GM03348 (cell line): ENCODE measurements at places on chromosomes 3 and 15.
A peak's percentile ranks its signal among the peaks of the same experiment; 100 is the strongest.

- DNase-seq: no peak
Measured at GRCh38 chr3:85360742-85361387, 402.1 kb downstream of the CADM2 start.

GRCh38 chr3:183868796-183869195, 15.9 kb downstream of the PARL start:
- no peak for DNase-seq

GRCh38 chr15:82931221-82931620, 21.3 kb downstream of the HOMER2 start:
- DNase-seq: no peak

DNA sequence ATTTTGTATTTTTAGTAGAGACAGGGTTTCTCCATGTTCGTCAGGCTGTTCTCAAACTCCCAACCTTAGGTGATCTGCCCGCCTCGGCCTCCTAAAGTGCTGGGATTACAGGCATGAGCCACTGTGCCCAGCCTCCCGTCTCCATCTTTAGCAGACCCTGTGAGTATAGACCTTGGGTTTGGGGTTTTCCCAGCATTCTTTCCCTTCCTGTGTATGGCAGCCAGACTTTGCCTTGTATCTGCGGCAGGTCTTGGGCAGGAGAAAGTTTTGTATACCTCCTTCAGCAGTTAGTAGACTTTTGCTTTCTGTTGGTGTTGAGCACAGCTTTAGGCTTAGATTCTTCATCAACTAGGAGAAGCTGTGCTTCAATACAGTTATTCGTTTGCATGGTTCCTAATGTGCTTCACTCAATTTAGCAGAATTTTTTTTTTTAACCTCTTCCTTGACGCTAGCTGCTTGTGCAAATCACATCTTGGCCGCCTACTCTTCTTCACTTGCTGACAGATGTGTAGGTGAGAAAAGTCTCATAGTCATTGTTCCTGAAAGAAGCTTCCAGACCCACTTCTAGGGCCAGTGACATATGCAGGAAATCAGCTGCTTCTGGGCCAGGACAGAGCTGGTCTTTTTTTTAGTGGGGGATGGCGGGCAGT, 38.4 kb downstream of the MAP2K1 start:
- DNase-seq: no peak

DNA sequence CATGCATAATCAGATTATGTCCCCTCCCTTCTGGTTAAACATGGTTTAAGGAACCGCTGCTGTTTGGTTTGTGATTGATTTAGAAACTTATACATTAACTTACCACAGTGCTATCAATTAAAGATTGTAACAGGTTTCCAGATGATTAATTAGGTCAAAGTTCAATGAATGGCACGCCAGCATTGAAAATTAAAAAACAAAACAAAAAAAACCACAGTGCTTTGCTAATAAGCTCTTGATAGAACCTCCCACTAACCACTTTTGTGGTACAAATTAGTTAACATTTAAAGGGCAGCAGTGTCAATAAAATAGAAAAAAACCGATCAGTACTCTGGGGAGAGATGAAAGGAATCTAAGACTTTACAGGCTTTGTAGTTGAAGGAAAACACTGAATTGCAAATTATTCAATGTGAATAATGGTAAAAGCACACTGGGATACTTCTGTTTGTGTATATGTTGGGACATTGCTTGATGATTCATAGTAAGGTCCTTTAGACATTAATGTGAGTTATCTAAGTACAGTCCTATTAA, 7.6 kb upstream of the C3orf38 start:
- no peak for DNase-seq

DNA sequence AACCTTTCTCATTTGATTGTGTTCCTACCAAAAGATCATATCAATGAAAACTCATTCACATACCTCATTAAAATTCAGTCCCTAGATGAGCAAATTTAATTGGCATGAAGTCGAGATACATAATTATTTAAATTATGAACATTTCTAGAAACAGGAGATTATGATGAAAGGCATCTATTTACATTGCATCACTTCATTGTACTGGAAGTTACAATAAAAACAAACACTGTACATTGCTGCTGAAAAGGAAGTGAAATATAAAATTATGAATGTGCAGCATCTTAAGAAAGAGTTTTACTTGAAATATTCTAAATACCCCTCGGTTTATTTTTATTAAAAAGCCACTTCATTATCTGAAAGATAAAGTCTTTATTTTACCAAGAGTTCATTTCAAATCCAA, 163.4 kb upstream of the ZNF385D start:
- no peak for DNase-seq

DNA sequence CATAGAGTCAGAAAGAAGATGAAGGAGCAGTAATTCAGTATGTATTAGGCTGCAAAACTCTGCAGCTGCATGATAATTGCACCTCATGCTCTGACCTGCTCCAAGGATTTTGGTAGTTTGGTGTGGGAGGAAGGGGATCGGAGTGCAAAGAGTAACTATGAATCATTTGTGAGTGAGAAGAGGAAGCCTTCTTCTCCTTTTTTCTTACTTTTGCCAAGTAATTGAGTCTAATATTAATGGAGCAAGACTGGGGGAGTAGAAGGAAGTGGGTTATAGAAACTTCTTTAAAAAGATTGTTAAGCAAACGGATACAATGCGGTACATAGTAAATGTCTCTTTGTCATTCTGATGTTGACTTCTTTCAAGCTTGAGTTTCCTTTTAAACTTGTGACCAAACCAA, 276.5 kb downstream of the EDEM1 start:
- DNase-seq: no peak

GRCh38 chr15:101266787-101267186, 10.5 kb downstream of the SELENOS start:
- DNase-seq: no peak

GRCh38 chr15:63329567-63330350, 51.9 kb downstream of the CA12 start:
- DNase-seq: no peak

- DNase-seq: no peak
Measured at GRCh38 chr3:56773986-56774385, 27.8 kb downstream of the ARHGEF3 start.

GRCh38 chr3:186883686-186884058, 41.2 kb downstream of the ADIPOQ start:
- DNase-seq: no peak

DNA sequence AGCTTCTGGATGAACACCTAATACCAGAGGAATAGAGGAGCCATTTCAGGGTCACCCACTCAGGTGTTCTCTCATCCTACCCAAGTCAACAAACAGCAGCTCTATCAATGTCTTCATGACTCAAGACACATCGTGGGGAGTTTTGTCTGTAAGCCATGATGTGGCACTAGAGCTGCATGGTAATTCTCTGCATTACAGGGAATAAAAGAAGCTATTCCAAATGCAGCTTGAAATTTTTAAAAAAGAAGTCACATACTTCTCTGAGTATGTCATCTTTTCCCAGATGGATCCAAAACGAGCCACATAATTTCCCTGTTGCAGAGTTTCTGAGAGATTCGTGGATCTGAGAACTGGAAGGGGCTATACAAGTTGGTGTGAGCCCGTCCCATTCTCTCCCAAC, 6.1 kb upstream of the THSD4 start:
- DNase-seq: peak; percentile 63

DNA sequence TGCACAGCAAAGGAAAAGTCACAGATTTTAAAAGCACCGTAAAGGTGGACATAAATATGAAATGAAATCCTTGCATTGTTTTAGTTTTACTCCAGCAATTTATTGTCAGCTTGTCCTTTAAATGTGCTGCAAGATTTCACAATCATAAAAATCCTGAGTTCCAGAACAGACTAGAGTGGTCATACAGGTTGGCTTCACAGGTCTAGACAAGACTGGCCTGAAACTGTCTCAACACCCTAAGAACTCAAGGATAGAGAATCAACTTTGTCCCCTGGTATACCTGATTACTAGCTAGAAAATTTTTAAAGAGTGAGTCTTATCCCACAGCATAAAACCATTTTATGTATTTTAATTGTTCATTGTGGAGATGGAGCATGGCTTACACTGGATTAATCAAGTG, 521.7 kb upstream of the MCTP2 start:
- DNase-seq: no peak

GRCh38 chr15:100901296-100901695, 17.9 kb upstream of the LRRK1 start:
- DNase-seq: no peak

GRCh38 chr3:124364317-124365020, 365.8 kb upstream of the UMPS start:
- DNase-seq: no peak

DNA sequence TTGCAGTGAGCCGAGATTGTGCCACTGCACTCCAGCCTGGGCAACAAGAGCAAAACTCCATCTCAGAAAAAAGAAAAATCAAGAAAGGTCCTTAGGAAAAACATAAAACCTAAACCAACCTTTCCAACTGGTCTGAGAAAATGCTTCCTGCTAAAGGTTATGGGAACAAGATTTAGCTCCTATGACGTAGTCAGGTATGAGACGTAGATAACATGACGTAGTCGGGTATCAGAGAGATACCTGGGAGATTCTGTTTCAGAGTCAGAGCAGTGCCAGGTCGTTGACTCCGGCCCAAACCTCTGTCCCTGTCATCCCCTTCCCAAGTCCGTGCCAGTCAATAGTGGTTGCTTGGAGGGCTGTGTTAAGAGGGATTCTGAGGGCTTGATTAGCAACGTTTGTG, 39.9 kb downstream of the LMCD1 start:
- no peak for DNase-seq

DNA sequence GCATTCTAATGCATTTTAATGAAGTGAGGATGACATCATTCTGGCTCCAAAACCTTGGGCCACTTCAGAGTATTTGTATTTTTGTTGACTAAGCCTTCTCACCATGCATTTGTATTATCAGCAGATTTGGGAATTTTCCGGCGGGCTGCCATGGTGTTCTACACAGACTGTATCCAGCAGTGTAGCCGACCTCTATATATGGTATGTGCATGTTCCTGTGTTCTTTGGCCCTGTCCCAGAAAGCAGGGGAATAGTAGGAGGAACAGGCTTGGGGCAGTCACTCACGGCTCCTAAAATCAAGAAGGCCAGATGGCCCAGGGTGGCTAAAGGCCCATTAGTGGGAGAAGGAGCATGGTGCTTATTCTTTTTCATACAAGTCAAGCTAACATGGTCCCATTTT, 80.5 kb downstream of the USF3 start:
- DNase-seq: no peak

DNA sequence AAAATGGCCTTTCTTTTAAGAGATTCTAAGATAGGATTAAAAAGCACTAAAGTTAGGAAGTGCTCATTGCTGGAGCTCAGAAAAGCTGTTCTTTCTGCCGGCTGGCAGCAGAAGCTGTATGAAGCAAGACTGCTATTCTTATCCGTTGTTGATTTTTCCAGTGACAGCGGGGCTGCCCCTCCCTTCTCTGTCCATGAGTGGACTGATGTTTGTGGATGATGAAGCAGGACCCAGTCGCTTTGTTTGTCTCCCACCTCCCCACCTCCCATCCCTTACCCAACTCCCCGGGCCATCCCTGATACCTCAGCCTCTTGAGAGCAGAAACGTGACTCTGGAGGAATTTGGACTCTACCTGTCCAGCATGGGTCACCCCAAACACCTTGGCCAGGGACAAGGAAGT, 10.3 kb upstream of the MUSTN1 start:
- peak; percentile 56 for DNase-seq

DNA sequence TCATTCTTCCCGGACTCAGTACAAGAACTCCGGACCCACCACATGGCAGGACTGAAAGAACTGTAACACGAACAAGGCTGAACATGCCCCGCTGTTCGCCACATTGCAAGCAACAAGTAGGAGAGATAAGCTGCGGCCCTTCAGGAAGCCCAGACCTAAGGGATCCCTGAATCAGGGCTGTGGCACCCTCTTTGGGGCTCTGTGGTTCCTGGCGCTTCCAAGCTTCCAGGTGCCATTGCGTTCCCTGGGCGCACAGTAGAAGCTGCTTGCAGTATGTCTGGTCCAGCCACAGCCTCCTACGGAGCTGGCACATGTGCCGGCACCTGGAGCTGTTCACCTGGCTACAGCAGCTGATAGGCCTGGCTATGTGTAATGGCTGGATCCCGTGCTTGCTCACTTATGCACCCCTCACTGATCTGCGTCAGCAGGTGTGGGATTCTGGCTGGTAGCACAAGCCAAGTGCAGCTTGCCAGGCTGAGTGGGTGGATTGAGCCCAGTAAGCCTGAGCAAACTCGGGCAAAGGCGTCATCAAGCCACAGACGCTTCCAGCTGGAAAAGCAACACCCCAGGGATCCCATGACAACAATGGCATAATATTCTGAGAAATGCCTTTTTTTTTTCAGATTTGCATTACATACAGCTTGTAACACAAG, 748.6 kb upstream of the GBE1 start:
- no peak for DNase-seq

DNA sequence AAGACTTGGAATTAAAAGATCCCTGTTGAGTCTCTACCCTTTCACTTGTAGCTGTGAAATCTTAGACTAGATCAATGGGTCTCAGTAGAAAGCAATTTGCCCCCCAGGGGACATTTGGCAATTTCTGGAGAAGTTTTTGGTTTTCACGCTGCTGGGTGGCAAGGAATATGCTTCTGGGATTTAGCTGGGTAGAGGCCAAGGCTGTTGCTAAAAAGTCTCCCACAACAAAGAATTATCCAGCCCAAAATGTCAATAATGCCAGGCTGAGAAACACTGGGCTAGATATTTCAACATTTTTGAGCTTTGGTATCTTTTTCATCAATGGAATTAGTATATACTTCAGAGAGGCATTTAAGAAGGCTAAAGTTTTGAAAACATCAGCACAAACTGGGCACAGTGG, 8.7 kb downstream of the CAPN7 start:
- no peak for DNase-seq

- no peak for DNase-seq
Measured at GRCh38 chr3:172635588-172635987, 75.3 kb downstream of the NCEH1 start.

GRCh38 chr3:169334991-169335390, 328.5 kb downstream of the MECOM start:
- no peak for DNase-seq

DNA sequence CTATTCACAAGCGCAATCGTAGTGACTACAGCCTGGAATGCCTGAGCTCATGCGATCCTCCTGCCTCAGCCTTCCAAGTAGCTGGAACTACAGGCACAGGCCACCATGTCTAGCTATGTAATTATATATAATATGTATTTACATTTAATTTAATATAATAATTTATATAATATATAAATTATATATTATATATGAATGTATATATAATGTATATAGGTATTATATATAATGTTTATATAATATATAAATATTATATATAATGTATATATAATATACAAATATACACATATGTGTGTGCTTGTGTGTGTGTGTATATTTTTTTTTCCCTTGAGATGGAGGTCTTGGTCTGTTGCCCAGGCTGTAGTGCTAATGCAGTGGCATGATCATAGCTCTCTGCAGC, 27.6 kb upstream of the ULK4 start:
- no peak for DNase-seq

- peak; percentile 65 for DNase-seq
Measured at GRCh38 chr15:40063563-40064011, 24.6 kb upstream of the SRP14 start.

- peak; percentile 38 for DNase-seq
Measured at GRCh38 chr3:143951351-143951971, 20.2 kb upstream of the DIPK2A start.
